ENCODE measurements at places on chromosomes 12 and 14.

DNA sequence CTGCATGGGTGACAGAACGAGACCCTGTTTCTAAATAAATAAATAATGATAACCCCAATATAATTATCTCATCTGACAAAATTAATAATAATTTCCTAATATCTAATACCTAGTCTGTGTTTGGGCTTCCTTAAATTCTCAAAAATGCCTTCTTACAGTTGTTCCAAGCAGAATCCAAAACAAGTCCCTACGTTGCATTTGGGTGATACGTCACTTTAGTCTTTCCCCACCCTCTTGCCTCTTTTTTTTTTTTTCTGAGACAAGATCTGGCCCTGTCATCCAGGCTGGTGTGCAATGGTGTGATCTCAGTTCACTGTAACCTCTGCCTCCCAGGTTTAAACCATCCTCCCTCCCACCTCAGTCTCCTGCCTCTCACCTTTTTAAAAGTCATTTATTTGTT lies 26.7 kb downstream of the VEZT start:
- DNase-seq = no peak

- DNase-seq = peak; percentile 69
Measured at GRCh38 chr12:22083167-22083566, 37.1 kb downstream of the CMAS start.

DNA sequence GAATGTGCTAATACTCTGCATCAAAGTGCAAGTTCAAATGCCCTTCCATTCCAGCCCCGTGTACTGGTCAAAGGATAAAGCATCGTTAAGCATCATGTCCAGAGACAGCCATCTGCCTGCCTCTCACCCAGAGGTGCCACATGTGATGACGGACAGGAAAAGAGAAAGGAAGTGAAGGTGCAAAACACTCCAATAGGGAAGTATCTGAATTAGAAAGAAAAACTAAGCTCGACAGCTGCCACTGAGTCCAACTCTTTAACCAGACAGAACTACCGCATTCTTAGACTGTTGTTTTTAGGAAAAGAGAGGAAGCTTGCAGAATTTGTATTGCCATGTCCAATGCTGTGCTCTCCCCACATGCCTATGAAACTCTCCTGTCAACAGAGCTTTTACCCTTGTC lies 465.0 kb upstream of the SOX5 start:
- no peak for DNase-seq

DNA sequence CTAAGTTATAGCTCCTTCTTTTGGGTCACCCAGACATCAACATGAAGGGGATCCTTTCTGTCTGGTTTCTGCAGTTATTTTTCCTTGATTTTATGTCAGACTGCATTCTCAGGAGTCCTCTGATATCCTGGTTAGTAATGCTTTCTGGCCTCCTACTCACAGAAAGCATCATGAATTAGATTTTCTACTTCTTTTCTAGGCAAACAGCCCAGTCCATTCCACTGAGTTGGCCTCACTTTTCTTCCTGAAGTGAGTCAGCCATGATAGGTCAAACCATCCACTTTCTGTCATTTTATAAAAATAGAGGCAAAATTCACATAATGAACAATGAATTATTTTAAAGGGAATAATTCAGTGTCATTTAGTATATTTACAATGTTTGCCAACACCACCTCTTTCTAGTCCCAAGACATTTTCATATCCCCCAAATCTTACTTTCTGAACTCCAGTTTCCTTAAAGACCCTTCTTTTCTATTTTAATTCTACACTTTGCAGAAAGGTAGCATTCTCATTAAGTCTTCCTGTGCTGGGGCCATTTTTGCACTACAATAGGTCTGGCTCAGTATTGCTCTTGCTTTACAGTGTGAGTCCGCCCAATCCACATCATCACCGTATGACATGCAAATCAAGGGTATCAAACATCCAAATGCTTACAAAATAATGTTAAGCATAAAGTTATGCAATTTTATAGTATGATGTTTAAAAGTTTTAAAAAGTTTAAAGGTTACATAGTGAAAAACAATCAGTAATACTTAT lies 95.1 kb downstream of the UNC79 start:
- DNase-seq = peak; percentile 51

DNA sequence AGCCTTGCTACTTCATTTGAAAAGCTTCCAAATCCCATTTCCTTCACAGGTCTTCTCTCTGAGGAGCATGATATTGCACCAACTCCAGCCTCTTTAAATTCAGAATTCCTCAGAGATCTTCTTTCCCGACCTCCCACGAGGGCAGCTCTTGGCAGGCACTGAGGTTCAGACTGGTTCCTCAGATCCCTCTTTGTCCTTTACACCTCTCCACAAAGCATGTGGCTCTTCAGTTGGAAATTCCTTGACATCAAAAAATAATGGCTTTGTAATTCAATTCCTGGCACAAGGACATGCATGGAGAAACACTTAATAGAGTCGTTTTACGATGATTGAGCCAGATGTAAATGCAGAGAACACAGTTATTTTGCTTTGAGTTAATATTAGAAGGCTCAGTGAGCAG lies 63.2 kb upstream of the TMX1 start:
- DNase-seq = no peak

GRCh38 chr14:85122690-85123089 lies 407.3 kb upstream of the FLRT2 start:
- peak; percentile 12 for DNase-seq

- peak; percentile 54 for DNase-seq
Measured at GRCh38 chr12:90854136-90854689, 100.8 kb downstream of the CCER1 start.

GRCh38 chr12:20370866-20371519 lies 2.7 kb downstream of the PDE3A start:
- no peak for DNase-seq

GRCh38 chr14:74612350-74613021 lies 449 bp upstream of the LTBP2 start:
- DNase-seq = peak; percentile 81

DNA sequence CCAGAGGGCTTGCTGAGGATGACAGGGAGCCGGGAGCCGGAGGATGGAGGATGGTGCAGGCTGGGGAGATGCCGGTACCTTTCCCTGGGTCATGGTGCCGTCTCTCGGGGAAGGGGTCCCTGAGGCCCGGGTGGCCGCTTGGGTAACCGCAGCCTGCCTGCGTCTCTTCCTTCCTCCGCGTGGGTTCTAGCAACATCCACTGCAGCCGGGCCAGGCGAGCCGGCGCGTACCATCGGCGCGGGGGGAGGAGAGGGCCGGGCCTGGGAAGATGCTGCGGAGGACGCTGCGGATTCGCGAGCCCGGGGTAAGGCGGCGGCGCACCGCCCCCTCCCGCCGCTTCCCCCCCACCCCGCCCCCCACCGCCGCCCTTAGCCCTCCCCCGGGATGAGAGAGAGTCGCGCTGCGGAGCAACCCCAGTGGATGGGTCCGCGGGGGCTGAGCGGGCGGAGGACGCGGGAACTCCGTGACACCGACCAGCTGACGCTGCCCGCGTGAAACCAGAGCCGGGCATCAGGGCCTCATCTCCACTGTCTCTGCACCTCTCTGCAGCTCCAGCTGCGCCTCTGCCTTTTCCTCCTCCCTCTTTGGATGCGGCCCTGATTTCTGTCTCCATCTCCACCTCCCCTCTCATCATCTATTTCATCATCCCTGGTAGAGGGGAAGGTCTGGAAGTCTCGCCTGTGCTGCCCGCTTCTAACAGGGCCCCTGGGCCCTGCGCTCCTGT lies at the start of gene FAIM2:
TSS of gene FAIM2 (minus strand) at position 201 of the 724 bp plus-strand sequence. CDS start at position 93, 108 bp downstream.
- peak; percentile 47 for DNase-seq

GRCh38 chr14:65302571-65303189 lies 109.8 kb upstream of the FUT8 start:
- DNase-seq = no peak

DNA sequence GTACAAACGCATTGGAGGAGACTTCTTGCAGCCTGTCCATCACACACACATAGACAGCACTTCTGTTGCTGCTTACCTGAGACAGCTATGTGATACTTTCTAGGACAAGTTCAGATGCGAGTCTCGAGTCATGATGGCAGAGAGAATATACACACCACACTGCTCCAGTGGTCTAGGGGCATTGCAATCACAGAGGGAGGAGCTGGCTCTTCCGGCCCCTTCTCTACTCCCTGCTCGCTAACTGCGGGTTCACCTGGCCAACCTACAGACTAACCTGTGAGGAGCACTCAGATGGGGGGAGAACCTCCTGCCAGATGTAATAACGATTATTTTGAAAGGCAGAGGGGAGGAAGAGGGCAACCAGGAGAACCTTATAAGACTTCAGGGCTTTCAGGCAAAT lies 30.7 kb downstream of the EMP1 start:
- no peak for DNase-seq

DNA sequence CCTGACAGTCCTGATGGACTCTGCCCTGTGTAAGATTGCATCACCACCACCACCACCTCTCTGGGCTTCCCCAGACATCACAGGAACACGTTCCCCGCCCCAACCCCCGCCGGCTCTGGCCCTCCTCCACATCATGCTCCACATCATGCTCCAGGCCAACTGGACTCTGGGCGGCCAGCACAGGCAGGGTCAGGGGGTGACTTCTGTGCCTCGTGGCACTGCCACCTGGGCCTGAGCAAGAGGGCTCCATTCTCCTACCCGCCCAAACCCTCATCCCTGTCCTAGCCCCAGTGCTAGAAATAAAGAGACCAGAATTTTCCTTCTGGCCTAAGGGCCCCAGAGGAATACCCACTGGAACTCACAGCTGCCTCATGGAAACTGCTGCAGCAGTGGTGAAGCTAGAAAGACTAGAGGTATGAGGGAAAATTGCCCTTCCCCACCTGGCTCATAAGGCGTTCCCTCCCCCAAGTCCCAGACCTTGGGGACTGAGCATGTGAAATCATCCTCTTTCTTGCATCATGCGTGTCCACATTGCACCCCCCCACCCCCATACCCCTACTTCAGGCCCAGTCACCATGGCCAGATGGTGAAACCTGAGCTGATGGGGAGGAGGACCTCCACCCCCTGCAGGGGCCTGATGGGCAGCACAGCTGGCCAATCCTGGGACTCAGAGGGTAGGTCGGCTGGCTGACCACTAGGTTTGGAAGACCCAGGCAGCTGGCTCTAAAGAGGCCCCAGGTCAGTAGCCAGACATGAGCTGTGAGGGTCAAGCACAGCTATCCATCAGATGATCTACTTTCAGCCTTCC lies at the start of gene INHBE:
TSS of gene INHBE (plus strand) at position 742 of the 808 bp plus-strand sequence. CDS start 230 bp downstream, outside the sequence.
- DNase-seq = no peak

DNA sequence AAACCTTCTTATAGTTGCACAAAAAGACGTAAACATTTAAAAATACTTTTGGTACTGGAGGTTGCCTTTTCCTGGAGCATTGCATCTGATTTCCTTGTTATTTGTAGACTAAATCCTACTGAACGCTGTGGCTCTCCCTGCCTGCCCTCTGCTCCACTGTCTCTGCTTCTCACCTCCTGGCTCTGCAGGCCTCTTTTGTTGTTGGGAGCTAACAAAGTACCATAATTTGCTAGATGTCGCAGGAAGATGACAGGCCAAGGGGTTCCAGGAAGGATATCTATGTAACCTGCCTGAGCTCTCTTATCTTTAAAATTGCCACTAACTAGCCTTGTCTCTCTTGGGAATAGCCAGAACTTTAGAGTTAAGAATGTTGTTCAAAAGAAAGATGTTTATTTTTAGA lies 21.4 kb downstream of the SYNE2 start:
- no peak for DNase-seq

Measured in muscle of back (tissue), 13 donors.